ENCODE measurements at places on chromosomes 3 and 15.
A peak's percentile ranks its signal among the peaks of the same experiment; 100 is the strongest.

DNA sequence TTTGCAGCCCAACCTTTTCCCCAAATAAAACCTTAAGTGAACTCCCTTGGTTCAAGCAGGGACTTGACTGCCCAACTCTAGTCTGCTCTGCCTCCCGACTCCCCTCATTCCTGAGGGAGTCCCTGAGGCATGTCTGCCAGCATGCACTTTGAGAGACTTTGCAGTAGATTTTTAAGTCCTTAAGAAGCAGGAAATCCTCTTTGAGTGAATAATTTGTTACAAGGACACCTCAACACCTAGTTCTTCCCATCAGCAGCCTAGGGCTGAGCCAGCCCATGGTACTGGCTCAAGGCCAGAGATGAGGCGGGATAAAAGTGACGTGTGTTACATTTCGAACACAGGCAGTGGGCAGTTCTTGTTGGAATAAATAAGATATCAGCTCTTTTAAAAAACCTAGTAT, 204.3 kb upstream of the SLC2A2 start:
- no peak for DNase-seq

DNA sequence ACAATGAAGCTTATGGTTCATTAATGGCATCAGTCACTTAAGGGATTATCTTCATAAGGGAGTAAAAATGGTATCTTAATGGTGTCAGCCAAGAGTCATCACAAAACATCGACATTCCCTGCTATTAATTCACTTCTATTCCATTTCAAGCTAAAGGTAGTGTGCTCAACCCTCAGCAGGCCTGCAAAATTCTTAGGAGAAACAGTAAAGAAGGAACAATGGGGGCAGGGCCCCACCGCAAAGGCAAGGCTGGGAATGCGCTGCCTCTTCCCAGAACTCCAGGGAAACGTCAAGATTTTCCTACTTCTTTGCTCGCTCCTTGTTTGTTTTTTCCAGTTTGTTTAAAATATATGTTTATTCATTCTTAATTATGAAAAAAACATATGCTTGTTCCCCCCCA, 187.3 kb upstream of the TSC22D2 start:
- no peak for DNase-seq

GRCh38 chr15:41811432-41812195, 16.3 kb upstream of the JMJD7 start:
- DNase-seq: peak; percentile 83

DNA sequence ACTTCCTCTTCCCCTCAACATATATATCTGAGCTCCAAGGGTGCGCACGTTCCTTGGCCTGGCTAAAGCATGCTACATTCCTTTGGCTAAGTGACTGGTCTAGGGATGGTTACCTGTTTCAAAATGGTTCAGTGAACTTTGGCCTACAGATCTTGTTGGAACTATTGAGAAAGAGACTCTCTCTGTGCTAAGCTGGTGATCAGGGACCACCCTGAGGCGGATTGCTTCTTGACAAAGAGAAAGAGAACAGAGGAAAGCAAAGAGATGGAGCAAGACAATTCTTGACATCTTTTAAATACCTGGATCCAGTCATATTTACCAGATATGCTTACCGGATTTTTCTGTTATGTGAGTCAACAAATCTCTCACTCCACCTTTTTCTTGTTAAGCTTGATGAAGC, 123.1 kb downstream of the CHST2 start:
- DNase-seq: no peak

GRCh38 chr3:126201168-126201567, 20.8 kb upstream of the ALDH1L1 start:
- DNase-seq: no peak

- peak; percentile 61 for DNase-seq
Observed at GRCh38 chr3:165195241-165195639, 944 bp downstream of the SLITRK3 start.

- no peak for DNase-seq
Observed at GRCh38 chr3:13529196-13530112, 19.5 kb upstream of the FBLN2 start.

DNA sequence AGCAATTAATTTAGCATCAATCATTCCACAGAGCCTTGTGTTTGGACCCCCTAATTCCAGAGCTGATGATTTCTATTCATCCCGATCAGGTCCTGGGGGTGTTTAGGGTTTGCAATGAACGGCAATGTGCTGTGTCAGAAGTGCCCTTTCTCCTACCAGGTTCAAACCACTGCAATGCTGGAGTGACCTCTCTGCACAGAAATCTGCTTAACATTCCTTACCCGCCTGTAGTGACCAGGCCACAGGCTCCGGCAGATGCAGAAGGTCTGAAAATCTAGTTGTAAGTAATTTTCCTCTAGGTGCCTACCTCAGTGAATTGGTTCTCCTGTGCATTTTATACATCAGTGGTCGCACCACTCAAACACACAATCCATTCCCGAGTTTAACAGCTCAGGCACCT, 725.3 kb upstream of the CFAP20DC start:
- DNase-seq: no peak

DNA sequence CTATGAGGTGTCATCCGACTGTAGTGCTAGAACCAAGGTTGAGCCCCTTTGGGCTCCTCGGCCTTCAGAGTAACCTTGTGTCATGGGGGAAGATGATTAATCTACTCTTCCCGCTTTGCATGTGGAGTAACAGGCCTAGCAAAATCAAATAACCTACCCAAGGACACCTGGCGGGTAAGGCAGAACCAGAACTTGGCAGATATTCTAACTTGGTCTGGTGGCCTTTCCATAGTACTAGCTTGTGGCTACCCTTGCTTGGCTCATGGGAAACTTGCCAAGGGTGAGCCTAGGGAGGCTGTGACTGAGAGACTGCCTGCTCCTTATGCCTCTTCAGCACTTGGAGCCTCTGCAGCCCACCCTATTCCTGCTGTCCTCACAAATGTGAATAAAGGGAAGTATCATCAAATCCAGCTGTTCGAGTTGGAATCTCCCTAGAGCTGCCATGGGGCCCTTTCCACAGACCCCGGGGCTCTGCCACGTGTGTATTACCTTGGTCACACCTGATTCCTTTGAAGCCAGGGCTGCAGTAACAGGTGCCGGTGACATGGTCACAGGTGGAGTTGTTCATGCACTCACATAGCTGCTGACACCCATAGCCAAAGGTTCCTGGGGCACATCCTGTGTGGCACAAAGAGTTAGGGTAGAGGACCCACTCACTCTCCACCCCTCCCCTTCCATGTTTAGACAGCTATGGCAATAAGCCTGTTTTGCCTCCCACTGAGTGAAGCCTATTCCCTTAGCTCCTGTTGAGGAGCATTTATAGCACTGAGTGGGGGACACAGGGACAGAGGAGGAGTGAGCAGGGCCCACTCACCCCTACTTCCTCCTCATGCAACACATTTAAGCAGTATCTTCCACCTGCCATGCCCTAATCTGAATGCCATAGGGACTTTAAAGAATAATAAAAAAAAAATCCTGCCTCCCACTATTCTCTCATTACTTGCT, 46.0 kb downstream of the RAB11A start:
- no peak for DNase-seq

DNA sequence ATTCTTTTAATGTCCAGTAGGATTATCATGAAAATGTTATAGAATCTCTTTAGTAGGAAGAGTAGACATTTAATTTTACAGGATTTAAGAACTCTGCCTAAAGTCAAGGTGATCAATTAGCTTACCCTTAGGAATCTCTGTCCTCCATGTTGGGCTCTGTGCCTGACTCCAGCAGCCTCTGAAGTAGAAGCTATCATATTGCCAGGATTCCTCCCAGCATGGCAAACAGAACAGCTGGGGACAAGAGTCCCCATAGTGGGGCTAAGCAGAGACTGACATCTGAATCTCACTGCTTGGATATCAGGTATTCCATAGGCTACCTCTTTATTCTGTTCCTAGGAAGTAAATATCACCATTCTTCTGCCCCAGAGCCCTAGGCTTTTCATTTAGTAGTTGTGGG, 1.5 kb downstream of the SLC15A2 start:
- DNase-seq: no peak

DNA sequence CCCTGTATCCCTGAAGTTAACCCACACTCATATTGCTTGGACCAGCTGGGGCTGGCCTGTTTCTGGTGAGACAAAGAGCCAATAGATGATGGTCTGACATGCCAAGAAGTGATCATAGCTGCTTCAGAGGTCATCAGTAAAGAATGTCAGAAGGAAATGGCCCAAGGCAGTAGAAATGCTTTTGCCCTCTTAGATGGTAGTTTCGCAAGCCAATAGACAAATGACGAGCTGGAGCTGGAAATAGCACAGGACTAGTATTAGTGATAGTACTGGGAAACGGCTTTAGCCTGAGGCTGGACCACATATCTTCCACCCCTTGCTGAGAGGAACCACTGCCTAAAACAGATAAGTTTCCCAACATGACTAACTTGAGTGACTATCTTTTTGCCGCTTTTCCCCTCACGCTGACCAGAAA, 176.1 kb upstream of the THBS1 start:
- no peak for DNase-seq

DNA sequence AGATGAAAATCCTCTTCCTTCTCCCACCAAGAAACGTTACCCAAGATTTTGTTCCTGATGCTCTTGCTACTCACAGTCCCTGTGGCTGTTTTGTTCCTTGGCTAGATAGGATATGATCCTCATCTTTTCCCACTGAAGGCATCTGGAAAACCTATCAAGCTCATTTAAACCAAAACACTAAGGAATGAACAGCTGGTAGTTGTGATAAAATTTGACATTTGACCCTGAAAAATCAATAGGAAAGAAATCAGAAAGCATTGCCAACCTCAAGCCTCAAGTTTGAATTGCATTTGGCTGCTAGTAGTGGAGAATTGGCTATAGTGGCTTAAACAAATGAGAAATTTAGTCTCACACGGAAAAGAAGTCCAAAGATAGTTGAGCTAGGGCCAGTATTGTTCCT, 170.6 kb upstream of the CHRM5 start:
- no peak for DNase-seq

DNA sequence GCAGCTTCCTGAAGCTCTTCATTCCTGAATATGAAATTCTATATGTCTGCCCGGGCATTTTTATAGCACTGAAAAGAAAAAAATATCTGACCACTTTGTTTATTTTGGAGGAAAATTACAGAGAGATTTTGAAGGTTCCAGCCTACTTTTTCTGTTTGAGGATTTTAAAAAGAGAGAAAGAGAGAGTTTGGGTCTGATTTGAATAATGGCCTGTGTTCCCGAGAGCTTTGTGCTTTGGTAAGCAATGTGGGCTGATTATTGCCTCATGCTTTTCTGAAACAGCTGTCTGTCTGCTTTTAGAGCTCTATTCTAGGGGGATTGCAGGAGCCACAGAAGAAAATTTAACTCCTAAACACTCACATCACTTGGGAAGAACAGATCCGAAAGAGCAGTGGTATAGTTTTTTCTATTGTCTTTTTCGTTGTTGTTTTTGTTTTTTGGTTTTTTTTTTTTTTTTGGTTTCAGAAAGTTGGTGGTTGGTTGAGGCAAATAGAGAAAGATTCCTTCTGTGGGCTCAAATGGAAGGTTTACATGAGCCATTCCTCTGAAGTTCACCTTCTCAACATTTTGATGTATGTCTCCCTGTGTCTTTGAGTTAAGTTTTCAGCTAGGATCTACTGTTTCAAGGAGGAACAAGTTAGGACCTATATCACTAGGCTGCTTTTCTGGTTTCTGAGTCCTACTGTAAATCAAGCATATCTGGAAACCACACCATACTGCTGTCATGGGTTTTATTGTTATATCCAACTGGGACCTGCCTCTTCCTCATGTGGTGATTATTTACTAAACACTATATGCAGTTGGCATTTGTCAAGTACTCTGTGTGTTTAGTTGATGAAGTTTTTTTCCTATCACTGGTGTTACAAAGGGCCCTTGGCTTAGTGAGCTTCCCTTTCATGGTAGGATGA, 178.9 kb downstream of the KCNMB2 start:
- DNase-seq: peak; percentile 16

GRCh38 chr3:186955898-186956696, 25.8 kb downstream of the ST6GAL1 start:
- DNase-seq: no peak

DNA sequence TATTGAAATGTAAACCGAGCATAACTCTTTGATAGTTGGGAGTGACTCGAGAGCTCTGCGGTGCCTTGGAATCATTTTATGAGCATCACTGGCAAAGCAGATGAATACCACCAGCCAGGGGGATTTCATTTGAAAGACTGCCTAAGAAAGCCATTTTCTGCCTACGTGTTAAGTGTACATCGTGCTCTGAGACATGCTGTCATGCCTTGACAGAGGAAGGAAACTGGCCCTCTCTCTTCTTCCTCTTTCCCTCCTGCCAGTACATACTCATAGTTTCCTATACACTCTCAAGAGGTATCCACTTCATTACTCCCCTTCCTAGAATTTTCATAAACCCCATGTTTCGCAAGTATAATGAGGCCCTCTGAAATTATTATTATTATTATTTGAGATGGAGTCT, 8.8 kb downstream of the BCL2A1 start:
- no peak for DNase-seq

GRCh38 chr15:89419370-89419984, 76.9 kb downstream of the RHCG start:
- DNase-seq: no peak

GRCh38 chr3:143170676-143171075, 51.1 kb downstream of the CHST2 start:
- no peak for DNase-seq

GRCh38 chr15:57540211-57540610, 51.5 kb upstream of the MYZAP start:
- DNase-seq: no peak

DNA sequence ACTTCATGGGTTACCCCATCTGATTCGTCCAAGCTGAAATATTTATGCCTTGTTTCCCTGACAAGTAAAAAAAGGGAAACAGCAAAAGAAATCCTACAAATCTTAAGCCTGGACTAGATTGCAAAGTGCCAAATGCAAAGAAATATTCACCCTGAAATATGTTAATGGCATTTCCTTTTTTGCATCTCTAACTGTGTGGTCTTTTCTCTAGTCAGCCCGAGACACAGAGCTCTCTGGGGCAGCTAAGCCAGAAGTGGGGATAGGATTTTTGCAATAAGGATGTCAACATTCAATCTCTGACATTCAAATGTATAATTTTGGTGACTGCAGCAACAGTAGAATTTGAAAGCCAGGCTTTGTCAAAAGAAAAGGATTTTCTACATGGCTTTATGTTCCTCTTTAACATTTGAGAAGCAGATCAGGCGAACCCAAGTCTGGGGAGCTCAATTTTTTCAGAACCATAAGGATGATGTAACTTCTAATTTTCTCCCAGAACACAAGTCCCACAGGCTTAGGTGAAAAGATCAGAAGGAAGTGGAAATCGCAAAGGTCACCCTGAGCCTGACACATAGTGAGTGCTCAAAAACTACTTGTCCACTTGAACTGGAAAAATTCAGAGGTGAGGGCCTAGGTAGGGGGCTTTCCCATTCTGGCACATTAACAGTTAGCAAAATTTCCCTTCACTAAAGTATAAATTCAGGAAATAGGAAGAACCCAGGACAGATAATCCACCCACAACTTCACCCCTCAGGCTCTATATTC, 28.2 kb upstream of the KCNMB3 start:
- DNase-seq: no peak

Data from DMS53 (cell line).